ENCODE measurements at places on chromosomes 7 and 10.
A peak's percentile ranks its signal among the peaks of the same experiment; 100 is the strongest.

DNA sequence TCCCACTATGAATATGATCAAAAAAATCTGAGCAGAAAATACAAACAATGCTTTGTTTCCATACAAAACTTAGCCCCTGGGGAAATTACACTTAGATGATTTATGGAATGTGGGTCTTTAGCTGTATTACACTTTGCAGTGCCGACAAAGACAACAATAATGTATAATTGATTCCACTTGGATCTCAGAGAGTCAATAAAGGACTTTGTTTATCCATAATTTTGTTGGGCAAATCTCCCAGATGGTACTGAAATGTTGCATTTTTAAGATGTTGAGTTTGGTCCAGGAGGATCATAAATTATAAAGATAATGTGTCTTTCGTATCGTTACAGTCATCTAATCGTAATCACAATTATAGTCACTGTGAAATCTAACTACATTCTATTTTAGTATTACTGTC, 66.9 kb upstream of the DOCK1 start:
- DNase-seq = no peak

DNA sequence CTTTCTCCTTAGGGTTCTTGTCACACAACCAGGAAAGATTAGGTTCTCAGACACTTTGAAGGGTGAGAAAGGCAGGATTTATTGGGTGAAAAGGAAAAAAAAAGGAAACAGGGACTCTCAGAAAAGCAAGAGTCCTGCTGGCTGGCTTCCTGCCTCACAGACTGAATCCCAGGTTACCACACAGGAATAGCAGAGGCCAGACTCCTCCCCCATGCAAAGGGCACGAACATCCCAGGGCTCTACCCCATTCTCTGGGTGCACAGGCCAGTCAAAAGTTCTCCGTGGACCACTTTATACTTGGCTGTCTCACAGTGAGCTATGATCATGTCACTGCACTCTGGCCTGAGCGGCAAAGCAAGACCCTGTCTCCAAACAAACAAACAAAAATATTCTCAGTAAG, 42.6 kb downstream of the HOXA1 start:
- no peak for DNase-seq

GRCh38 chr7:75983471-75984129, 10.8 kb downstream of the TMEM120A start:
- DNase-seq = no peak

DNA sequence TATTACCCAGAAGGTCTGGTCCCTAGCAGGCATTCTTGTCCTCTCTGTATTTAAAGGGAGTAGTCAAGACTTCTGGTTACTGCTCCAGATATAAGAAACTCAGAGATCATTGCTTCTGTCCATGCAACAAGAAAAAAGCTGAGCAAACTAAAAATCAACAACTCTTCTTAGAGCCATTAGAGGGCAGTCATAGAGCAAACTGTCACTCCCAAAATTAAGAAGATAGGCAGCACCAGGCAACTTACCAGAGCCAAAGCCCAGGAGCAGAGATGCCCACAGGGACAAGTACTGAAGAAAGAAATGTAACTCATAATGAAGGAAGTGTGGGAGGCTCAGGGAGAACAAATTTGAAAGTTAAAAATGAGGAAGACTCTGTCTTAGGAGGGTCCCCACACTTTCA, 472.9 kb upstream of the COBL start:
- DNase-seq = no peak

DNA sequence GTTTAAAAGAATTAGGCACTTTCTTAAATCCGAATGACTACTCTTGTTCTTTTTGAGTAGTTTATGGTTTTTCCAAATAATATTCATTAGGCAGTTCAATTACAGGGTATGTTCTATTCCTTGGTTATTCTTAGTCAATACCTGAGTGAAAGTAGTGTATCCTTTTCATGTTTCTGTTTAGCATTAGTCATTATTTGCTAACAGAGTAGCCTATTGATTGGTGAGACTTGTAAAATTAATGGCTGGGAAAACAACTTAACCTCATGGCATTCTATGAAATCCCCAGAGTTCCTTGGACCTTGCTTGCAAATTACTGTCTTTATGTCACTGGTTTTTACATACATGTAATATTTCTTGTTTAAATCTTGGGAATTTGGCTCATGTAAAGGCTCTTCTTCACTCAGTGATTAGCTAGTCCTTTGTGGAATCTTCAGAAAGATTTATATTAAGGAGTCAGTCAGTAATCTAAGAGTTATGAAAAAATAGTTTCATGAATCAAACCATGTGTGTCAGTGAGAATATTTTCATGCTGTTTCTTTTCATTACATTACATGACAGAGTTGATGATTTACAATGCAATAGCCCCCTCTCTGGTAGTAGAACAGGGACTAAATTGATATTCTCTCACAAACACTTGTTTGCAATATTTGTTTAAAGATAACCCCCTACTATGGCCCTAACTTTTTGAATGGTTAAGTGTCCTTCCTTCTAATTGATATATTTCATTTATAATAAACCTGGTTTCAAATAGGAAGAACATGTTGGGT, 81.5 kb upstream of the LRRTM3 start:
- DNase-seq = peak; percentile 38

- no peak for DNase-seq
Measured at GRCh38 chr7:80475383-80475782, 36.5 kb downstream of the GNAT3 start.

- no peak for DNase-seq
Measured at GRCh38 chr10:62561151-62561550, 187.0 kb downstream of the ZNF365 start.

DNA sequence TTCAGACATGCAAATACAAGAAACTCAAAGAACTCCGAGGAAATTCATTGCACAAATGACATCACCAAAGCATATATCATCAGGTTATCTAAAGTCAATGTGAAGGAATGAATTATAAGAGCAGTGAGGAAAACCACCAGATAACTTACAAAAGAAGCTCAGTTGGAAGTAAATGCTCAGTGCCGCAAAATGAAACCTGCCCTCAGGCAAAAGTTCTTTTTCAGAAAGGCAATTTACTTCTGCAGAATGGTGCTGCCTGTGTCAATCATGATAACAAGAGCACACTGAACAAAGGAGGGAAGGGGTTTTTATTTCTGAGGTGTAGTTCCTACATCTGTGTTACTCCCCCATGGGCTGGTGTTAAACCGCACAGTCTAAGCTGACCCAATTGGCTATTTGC, 550.6 kb upstream of the SEMA3D start:
- DNase-seq = no peak

DNA sequence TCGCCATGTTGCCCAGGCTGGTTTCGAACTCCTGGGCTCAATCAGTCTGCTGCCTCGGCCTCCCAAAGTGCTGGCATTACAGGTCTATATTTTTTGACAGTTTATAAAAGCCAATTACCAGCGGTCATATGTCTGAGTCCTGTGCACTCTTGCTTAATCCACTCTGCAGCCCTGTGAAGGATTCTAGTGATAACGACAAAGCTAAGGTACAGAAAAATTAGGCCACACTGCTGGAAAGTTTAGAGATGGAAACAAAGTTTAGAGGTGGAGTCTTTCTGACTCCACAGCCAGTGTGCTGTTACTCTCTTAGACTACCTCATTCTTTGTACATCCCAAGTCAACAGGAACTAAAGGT, 707 bp downstream of the PTER start:
- no peak for DNase-seq

DNA sequence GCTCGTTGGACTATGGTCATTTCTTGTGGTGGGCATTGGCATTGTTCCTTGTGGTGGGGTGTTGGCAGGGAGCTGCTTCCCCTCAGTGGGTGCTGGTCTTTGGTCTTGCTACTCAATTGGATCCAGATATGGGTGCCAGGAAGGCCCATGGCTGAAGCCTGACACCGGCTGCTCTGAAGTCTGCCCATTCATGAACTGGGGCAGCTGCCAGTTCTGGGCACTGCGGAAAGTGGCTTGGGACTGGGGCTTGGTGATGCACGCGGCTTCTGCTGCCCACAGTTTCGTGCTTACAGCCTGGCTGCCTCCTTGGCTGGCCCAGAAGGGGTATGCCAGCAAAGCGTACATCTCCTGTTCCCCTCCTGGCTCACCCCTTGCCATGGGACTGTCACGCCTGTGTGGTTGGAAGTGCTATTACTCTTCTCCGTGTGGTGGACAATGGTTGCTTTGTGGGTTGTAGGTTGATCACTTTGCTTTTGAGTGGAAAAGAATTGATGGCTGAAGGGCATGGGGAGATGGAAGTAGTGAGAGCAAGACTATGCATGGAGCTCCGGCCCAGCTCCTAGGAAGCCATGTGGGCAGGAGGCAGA, 54.7 kb downstream of the ADAMTS14 start:
- DNase-seq = no peak

- no peak for DNase-seq
Measured at GRCh38 chr7:36742911-36743775, 18.8 kb upstream of the AOAH start.

GRCh38 chr7:155318245-155318644, 20.6 kb downstream of the INSIG1 start:
- DNase-seq = no peak

DNA sequence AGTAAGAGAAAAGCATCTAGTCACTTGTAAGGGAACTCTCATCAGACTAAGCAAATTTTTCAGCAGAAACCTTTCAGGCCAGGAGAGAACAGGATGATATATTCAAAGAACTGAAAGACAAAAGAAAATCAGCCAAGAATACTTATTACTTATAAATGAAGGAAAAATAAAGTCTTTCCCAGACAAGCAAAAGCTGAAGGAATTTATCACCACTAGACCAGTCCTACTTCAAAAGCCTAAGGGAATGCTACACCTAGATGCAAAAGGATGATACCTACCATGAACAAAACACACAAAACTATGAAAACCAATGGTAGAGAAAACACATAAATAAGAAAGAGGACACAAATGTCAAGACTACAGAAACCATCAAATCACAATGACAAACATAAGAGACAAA, 126.6 kb upstream of the ABCB5 start:
- no peak for DNase-seq

DNA sequence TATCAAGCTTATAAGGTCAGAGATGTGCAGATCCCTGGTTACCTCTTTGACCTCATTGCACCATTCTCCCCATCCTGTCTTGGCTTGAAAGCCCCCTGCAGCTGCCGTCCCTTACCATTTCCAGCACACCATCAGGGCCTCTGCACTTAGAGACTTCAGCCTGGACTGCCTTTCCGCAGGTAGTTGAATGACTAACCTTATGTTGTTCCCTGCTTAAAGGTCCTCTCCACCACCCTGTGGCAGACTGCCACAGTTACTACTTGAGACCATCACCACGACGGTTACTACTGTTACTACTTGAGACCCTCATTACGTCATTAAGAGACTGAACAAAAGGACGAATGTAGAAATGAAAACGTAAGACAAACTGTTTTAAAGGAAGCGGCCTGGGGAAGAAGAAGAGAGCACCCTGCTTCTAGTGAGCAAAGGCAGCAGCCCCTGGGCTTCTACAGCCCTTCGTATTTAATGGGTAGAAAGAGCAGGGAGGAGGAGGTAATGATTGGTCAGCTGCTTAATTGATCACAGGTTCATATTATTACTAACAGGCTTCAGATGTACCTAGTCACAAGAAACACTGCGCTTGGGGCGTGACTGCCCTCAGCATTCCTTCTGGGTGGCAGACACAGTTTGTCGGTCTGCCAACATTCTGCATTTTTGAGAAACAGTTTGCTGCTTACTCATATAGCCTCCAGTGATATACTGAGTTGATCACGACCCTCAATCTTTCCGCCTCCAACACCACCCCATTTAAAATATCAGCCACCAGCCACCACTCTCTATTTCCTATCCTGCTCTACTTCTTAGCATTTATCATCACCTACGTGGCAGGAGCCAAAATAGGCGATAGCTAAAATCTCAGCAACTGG, 74.1 kb upstream of the PARD3 start:
- peak; percentile 9 for DNase-seq

DNA sequence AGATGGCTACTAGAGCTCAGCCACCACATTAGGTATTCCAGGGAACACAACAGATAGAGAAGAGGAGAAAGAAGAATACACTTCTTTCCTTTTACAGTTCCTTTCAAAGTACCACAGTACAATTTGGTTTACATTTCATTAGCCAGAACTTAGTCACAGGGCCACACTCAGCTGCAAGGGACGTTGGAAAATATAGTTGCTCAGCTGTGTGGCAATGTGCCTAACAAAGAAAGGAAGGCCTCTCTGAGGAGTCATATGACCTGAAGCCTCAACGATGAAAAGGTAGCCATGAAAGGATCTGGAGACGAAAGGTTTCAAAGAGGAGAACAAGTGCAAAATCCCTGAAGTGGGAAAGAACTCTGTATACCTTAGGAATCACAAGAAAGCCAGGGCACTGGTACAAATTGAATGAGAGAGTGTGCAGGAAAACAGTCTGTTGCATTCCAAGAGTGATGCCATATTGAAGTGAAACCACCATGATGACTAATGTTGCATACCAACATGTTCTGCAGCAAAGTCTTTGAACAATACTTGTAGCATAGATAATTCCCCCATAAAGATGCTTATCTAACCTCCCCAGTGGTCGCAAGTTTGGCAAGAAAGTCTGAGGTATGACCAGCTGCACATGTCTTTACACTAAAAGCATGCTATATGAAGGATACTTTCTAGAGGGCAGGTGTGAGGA, 278.9 kb downstream of the HPSE2 start:
- no peak for DNase-seq

GRCh38 chr10:3861795-3862194, 76.8 kb upstream of the KLF6 start:
- no peak for DNase-seq

GRCh38 chr10:76858721-76859120, 778.9 kb downstream of the KCNMA1 start:
- no peak for DNase-seq

- DNase-seq = no peak
Measured at GRCh38 chr7:138898255-138898654, 82.9 kb downstream of the KIAA1549 start.

DNA sequence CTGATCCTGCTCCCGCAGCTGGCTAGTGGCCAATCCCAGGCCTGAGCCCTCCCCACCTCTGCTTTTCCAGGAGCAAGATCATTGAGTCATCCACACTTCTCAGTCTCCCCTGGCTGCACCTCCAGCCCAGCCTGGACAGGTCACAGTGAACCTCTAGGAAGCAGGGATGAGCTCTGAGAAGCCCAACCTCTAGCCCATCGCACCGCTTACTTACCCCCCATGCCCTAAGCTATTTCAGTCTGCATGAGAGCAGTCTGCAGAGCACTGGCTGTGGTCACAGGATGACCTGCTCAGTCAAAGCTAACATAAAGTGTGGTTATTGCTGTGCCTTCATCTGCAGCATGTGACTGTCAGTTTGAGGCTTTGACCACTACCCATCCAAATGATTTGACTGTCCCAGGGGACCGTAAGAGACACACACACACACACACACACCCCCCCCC, 129.2 kb downstream of the SORBS1 start:
- no peak for DNase-seq

Measured in cardiac fibroblast (primary cell).